Lung (tissue), 17 donors: ENCODE measurements at places on chromosomes 5 and 9. TPM values are rescaled to one million over a fixed set of nuclear protein-coding genes. Genes with fewer than 3 reads are reported as not detected.

RNF14 gene
- 66.0 TPM for total RNA-seq

KIF24 gene
- total RNA-seq: 3.0 TPM

C1QTNF2 gene
- total RNA-seq: 2.1 TPM

UBLCP1 gene
- 19.0 TPM for total RNA-seq

RNF44 gene
- 40.5 TPM for total RNA-seq

IFNB1 gene
- not detected for total RNA-seq

LRRC70 gene
- 3.1 TPM for total RNA-seq

OSMR gene
- total RNA-seq: 51.7 TPM

DNA sequence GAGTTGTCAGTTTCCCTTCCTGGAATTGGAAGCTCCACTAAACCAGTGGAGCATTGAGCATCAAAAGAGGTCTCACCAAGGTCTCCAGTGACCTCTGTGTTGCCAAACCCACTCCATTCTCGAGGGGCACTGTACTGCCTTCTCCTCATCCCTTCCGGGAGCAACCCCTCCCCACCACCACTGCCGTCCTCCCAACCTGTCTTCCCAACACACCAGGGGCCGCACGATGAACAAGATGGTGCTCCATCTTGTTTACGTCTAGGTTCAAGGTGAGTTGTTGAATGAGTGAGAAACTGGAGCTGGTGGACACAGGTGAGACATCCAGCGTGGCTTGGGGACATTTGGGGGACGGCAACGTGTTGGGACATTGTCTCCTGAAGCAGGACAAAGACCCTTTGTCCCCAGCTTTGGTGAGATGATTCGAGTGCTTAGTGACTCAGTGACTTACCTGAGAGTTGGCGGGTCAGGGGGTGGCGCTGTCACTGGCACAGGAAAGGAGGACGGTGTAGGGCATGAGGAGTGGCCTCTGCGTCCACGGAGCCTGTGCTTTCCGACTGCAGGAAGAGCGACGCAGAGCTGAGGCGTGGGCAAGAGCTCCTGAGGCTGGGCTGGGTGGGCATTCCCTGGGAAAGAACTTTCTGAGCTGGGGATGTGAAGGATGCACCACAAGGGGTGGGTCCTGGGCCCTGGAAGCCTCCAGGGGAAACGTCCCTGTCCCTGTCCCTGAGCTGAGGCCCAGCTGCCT, 44.8 kb upstream of the RNU6ATAC start:
- DNase-seq: no peak

GRCh38 chr9:14131356-14132088, 182.4 kb downstream of the NFIB start:
- no peak for DNase-seq

DNA sequence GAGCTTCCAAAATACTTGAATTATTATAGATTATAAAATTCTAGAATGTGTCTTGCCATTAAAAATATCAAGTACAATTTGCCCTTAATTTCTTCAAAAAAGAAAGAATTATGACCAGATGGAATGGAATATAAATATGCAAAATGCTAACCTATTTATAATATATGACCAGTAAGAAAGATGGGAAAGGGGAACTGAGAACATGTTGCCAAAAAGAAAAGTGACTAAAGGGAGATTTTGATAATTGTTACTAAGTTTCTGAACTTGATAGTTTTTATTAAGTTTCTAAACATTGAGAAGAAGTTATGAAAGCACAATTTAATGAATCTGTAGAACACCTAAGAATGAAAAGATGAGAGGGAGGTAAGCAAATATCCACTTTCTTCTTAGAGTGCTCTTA, 188.4 kb upstream of the NR4A3 start:
- no peak for DNase-seq

DNA sequence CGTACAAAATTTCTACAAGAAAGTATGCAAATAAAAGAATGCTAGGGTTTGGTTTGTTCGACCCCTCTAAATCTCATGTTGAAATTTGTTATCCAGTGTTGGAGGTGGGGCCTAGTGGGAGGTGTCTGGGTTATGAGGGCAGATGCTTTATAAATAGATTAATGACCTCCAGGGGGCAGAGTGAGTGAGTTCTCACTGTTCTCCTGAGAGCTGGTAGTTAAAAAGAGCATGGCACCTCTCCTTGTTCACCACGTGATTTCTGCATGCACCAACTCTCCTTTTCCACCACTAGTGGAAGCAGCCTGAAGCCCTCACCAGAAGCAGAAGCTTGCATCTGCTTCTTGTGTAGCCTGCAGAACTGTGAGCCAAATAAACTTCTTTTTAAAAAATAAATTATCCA, 50.4 kb upstream of the FAM170A start:
- DNase-seq: no peak

GRCh38 chr5:33794550-33795181, 97.1 kb downstream of the ADAMTS12 start:
- DNase-seq: no peak

- DNase-seq: peak; percentile 51
Measured at GRCh38 chr5:133052317-133053175, 733 bp downstream of the HSPA4 start.

GRCh38 chr5:164958688-164959087, 1453.3 kb downstream of the MAT2B start:
- no peak for DNase-seq

DNA sequence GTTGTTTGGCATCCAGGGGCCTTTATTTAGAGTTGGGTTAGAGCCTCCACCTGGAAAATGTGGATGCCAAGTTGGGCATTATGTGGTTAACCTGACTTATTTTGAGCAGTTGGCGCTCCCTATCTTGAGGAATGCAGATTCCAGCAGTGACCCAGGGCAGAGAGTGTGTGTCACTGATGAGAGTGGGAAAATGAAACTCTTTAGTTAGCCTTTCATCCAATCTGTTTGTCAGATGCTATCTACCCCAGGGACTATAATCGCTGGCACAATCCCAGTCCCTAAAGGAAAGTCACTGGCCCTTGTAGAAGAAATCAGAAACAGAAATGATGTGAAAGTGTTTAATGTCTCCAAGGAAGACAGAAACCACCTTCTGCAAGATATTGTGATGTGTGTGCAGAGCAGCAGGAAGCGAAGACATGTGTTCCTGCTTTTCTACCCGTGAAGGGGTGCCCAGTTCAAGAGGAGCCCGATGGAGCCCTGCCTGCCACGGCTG, 10.2 kb upstream of the STING1 start:
- DNase-seq: peak; percentile 61

DNA sequence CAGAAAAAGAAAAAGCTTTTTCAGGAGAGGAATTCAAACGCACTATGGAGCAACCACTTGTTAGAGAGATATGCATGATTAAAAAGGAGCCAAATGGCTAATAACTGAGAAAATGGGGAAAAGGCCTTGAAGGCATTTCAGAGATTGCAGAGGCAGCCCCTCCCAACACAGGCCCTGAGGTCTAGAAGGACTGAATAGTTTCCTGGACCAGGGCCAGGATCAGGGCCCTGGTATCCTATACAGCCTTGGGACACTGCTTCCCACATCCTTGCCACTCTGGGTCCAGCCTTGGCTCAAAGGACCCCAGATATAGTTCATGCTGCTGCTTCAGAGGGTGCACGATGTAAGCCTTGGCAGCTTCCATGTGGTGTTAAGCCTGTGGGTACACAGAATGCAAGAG, 20.7 kb upstream of the FEM1C start:
- no peak for DNase-seq

DNA sequence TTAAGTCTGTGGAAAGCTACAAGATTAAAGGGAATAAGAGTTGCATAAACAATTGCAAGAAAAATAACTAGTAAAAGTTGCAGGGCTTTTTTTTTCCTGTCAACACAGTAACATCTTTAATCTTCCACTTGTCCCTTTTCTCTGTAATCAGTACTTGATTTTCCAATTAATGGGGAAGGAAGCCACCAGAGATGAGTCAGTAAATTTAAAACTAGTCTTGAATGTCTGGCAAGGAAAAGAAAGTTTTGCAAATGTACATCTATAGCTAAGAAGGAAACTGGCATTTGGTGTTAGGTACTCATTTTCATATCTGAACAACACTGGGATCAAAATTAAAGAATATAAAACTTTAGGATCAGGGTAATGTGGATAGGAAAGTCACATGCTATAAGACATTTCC, 17.1 kb downstream of the DAP start:
- no peak for DNase-seq

- DNase-seq: no peak
Measured at GRCh38 chr9:113690055-113690740, 185.9 kb upstream of the ZNF618 start.

DNA sequence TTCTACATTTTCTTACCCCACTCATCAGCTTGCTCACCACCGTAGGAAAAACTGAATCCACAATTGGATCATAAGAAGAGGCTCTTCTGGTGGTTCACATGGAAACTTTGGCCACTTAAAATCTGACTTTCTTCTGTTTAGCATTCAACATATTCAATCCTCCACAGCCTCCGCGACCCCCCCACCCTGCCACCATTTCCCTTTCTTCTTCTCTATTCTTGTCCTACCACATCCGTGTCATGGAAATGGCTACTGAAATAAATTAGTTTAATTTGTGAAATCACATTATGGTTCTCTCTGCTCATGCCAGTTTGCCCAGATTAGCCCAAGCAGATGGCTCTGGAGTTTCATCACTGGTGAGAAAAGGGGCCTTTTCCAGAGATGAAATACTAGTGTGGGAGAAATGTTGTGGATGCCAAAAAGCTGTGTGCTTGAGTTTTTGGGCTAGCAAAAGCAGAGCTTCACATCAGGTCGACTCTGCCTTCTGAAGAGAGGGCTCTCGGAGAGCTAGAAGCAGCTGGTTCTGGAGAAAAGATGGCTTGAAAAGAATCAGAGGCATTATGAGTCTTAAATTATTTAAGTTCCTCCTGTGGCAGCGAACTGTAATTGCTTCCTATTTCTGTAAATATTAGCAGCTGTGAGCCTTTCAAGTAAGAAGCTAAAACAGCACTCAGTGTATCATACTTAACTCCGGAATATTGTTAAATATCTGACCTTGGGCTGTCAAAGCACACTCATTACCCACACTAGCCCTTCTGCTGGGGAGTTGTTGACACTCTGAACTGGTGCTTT, 107.1 kb downstream of the MAT2B start:
- DNase-seq: no peak

DNA sequence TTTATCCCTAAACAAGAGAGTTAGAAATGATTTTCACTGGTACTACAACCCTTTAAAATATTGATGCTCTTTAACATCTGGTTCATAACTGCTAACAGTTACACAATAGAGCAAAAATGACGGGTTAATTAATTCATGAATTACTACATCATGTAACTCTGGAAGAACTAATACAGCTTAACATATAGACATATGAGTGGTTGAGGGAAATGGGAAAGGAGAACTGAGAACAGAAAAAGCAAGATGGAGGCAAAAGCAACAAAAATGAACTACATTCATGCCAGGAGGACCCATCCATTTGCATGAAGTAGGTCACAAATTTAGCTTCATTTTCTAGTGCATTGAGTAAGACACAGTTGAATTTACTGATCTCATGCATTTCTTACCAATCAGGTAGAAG, 61.8 kb downstream of the C9 start:
- DNase-seq: no peak

GRCh38 chr5:108827131-108827530, 79.4 kb downstream of the FER start:
- no peak for DNase-seq

DNA sequence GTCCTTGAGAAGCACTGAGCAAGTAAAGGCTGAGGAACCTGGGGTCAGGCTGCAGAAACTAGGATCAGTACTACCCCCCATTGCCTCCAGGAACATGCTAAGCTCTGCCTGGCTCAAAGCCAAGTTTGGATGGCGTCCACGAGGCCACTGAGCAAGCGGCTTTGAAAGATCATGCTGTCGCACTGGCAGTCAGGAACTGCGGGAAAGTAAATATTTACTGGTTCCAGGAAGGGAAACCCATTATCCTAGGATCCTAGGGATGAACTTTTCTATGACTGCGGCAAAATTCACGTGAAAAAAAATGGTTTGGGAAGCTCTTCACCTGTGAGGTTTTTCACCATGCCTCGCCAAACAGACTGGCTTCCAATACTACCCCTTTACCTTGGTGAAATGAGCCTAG, 75.3 kb upstream of the PJA2 start:
- peak; percentile 97 for DNase-seq
